Right atrium auricular region (tissue), 2 donors: ENCODE measurements at places on chromosomes 3 and 15. TPM values are rescaled to one million over a fixed set of nuclear protein-coding genes. Genes with fewer than 3 reads are reported as not detected.

DNA sequence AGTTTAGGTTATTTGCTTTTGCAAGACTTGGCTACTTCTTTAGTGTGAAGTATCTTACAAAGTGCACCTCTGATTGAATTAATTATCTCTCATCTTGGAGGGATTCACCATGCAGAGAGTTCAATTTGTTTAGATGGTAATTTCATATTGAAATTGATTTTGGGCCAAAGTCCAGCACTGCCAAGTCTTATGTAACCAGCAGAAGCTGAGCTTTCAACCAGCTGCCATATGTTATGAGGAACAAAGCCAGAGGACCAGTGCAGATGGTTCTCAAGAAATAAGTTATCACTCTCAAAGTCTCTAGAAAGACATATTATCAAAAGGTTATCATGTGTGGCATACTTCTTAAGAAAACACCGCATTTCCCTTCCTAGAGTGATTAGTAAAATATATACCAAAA lies 29.0 kb downstream of the ABHD6 start:
- no peaks in the 10 kb centered on the region for H3K4me1 ChIP-seq
- H3K27ac ChIP-seq = no peak overlapping the region
- DNase-seq = no peak
- peaks cover 29% of the 10 kb centered on the region for H3K36me3 ChIP-seq
- H3K27me3 ChIP-seq = no peaks in the 10 kb centered on the region

GRCh38 chr3:104018541-104018940 lies 1348.2 kb upstream of the ALCAM start:
- H3K4me3 ChIP-seq = no peak overlapping the region
- DNase-seq = no peak
- H3K36me3 ChIP-seq = no peaks in the 10 kb centered on the region
- H3K27ac ChIP-seq = no peak overlapping the region
- H3K4me1 ChIP-seq = no peaks in the 10 kb centered on the region

DNA sequence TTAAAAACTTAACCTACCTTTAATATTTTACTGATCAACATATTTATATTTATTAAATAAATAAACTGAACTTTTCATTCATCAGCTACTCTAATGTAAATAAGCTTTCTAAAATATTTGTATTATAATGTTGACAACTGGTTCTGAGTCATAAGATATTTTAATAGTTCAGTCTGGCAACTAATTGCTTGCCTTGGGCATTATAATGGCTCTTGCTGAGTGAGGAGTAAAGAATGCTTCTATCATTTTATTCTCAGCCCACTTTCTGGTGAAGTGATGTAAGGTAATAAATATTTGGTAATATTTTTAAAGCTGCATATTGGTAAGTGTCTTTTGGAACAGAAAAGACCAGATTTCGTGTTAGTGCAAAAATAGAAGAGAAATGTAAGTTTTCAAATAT lies 81.5 kb downstream of the DIPK2A start:
- H3K36me3 ChIP-seq = no peaks in the 10 kb centered on the region
- DNase-seq = no peak
- no peaks in the 10 kb centered on the region for H3K4me1 ChIP-seq
- H3K27me3 ChIP-seq = no peaks in the 10 kb centered on the region
- H3K4me3 ChIP-seq = no peak overlapping the region
- no peak overlapping the region for H3K27ac ChIP-seq

DNA sequence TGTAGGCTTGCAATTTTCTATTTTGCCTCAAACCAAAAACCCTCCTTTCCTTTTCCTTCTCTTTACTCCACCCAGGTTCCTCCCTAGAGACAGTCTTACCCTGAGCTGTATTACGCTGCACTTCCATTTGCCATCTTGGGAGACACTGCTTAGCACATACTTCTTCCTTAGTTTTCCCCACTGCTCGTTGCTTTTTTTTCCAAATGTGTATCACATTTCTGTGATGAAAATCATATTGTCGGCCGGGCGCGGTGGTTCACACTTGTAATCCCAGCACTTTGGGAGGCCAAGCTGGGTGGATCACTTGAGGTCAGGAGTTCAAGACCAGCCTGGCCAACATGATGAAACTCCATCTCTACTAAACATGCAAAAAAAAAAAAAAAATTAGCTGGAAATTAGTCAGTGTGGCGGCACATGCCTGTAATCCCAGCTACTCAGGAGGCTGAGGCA lies 29.5 kb downstream of the POPDC2 start:
- H3K4me3 ChIP-seq = no peak overlapping the region
- H3K36me3 ChIP-seq = peaks cover 6% of the 10 kb centered on the region
- DNase-seq = no peak
- no peaks in the 10 kb centered on the region for H3K27me3 ChIP-seq

DNA sequence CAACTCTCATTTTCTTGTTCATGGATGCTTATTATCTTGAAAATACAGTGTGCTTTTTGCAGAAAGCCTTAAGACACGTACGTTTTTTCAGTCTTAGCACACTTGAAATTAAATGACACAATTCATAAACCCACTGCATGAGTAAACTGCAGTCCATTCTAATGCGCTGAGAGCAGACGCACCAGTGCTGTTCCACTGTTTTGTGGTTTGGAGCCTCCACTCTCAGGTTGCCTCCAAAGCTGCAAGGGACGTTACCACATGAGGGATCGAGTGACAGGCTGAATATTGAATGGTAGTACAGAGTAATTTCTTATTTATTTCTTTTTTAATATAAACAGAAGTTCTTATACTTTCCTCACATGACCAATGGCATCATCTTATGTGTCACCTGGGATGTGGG lies 12.3 kb downstream of the IQCH start:
- no peak for DNase-seq
- no peak overlapping the region for H3K27ac ChIP-seq
- no peak overlapping the region for H3K4me3 ChIP-seq

GOLGA8S gene
- total RNA-seq = 0.33 TPM

MUC20 gene
- 3.4 TPM for total RNA-seq
